ENCODE measurements at places on chromosomes 11 and 22.

DNA sequence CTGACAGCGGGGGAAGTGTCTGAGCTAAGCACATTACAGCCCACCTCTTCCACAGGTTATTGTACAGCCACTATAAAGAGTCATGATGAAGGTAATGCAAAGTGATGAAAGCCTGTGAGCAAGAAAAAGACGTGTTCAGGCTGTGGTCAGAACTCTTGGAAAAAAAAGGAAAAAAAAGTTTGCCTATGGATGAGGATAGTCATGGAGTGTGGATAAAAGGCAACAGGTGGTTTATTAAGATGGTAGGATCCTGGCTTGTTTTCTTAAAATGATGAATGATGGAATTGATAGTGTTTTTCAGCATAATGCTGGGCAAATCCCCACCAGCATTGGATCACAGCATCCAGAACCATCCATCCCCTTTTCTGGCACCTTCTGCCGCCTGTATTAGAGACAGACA lies 23.1 kb downstream of the UPB1 start:
- DNase-seq = no peak

- no peak for DNase-seq
Measured at GRCh38 chr11:123431619-123432018, 1.6 kb downstream of the GRAMD1B start.

- no peak for DNase-seq
Measured at GRCh38 chr22:28118957-28119631, 200.0 kb upstream of the PITPNB start.

- no peak for DNase-seq
Measured at GRCh38 chr11:34160049-34160721, 54.8 kb downstream of the NAT10 start.

- DNase-seq = no peak
Measured at GRCh38 chr11:27394781-27395228, 31.8 kb upstream of the CCDC34 start.
